CD4-positive, alpha-beta T cell treated with Interleukin-21 for 1 hour (primary cell): ENCODE measurements at places on chromosomes 16 and 17.

DNA sequence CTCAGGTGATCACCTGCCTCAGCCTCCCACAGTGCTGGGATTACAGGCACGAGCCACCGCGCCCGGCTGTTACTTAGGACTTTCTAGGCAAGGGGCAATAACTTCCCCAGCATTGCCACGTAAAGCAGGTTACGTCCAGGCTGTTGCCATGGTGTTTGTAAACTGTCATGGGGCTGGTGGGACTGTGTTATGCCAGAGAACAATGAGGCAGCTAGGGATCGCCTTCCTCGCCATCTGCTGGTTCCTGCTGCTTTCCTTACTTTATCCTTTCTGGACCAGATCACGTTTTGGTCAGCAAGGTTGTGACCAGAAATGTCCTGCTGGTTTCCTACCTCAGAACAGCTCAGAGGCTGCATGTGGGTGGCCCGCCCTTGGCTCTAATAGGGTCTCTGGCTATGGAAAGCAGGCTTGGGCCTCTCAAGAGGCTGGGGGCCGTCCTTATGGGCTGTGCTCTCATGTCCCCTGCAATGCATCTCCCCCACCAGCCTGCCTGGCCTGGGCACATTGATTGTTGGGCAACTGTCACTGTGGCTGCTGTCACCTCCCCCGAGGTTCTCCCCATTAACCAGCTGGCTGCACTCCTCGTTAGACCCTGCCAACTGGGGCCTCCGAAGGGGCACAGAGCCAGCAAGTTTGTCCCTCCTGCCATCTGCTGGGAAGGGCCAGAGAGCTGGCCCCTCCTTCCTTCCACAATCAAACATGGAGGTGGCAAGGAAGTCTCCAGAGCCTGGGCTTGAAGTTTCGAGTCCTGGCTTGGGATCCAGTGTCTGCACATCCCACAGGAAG, 28.2 kb upstream of the ZC3H18 start:
- DNase-seq: no peak

- peak; percentile 5 for DNase-seq
Measured at GRCh38 chr16:71421911-71422310, 19.9 kb downstream of the TLE7 start.

GRCh38 chr17:19652595-19652994, 4.0 kb downstream of the ALDH3A2 start:
- DNase-seq: no peak

GRCh38 chr16:6771956-6772355, 560.7 kb upstream of the RBFOX1 start:
- DNase-seq: no peak

DNA sequence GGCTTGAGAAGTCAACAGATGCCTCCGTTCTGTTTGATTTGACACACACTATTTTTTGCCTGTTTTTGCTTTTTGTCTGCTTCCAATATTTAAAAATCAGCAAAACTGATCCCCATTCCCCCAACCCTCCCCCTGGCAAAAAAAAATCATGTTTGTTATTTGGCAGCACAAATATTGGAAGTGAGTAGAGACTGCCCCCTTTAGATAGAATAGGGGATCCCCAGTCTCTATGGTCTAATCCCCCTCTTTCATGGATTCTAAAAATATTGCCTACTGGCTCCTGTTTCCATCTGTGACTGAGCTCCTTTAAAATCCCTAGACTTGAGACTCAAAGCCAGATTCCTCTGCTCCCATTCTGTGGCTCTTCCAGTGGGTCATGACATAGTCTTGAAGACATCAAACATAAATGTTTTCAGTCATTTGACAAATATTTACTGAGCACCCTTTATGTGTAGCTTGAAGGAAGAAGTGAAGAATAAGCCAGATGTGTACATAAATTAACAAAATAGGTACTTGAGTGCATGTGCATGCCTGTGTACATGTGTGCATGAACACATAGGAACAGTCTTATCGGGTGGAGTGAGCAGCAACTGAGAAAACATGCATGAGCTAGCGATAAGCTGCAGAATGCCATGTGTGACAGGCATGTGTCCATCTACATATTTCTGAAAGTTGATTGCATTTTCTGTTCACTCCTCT, 101.2 kb downstream of the SALL1 start:
- DNase-seq: no peak

- DNase-seq: no peak
Measured at GRCh38 chr17:10748531-10749181, 18.8 kb upstream of the TMEM220 start.

- DNase-seq: no peak
Measured at GRCh38 chr17:14580499-14580898, 279.6 kb downstream of the HS3ST3B1 start.

GRCh38 chr16:67430977-67431774, at the start of gene HSD11B2:
TSS of gene HSD11B2 (plus strand) at chr16:67431121. CDS start at chr16:67431249, 128 bp downstream.
- DNase-seq: peak; percentile 22

- no peak for DNase-seq
Measured at GRCh38 chr17:15087946-15088345, 177.2 kb downstream of the PMP22 start.

DNA sequence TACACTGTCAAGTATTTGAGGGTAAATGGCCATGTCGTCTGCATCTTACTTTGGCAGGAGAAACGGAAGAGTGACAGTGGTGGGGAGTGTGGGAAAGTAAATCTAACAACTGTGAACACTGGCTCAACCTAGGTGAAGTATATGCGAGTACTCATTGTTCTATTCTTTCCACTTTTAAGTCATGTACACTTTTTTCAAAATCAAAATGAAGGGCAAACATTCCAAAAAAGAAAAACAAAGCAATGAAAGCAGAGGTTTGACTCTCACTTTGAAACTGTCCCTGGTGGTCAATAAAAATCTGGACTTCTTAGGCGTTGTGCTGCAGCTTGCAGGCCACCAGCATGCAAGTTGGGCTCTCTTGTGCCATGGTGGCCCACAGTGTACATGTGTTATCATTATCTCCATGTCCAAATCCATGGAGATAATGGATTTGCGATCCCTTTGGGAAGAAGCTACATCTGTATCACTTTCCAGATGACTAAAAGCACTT, 32.7 kb downstream of the STAT5B start:
- DNase-seq: no peak

- DNase-seq: no peak
Measured at GRCh38 chr17:9672266-9672665, 26.9 kb downstream of the USP43 start.

DNA sequence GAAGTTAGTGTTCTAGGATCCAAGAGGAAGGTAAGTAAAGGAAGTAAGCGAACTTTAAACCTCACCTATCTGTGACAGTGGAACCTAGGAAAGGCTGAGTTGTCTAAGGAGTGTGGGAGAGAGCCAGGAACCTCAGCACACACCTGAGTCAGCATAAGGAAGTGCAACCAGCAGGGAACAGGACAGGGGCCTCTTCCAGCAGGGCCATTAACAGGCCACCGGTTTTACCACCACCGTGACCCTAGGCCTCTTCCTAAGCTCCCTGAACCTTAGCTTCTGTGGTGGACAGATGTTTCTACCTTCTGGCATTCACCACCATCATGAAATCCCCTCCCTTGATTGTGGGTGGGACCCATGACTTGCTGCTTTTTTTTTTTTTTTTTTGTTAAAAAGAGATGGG, 26.7 kb upstream of the GPATCH8 start:
- DNase-seq: no peak

GRCh38 chr17:80103449-80104085, 2.2 kb downstream of the GAA start:
- DNase-seq: no peak

DNA sequence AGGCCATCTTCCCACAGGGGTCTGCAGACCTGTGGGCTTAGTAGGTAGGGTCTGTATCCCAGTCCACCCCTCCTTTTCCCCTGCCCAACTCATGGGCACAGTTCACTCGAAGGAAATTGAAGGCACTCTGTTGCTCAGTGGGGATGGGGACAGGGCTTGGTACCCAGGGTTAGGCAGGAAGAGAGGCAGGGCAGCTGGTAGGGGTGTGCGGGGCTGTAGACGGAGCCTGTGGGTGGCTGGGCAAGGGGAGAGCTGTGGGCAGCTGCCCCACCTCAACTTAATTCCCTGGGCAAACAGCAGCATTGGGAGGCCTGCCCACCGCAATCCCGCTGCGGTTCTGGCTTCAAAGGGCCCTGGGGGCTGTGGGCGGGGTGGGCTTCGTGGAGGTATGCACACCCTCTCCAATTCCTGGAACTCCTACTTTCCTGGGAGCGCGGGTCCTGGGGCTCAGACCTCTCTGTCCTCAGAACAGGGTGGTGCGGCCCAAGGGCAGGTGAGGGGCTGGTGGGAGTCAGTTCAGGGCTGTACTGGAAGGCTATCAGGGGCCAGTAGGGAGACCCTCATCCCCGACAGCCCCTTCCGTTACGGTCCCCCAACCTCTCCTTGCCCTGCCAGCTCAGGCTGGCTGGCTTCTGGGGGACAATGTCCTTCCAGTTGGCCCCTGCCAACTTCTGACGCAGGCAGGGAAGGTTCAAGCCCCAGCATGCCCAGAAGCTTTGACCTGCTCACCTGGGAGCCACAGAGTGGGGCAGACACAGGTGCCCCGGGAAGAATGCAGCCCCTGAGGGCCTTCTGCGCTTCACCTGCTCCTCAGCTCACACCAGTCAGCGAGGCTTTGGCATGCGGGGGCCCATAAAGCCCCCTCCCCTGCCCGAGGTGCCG, 9.1 kb downstream of the FOXJ1 start:
- DNase-seq: no peak

GRCh38 chr16:12016291-12016947, 39.9 kb downstream of the SNX29 start:
- DNase-seq: no peak

GRCh38 chr16:50809561-50809960, 67.7 kb downstream of the CYLD start:
- DNase-seq: no peak

DNA sequence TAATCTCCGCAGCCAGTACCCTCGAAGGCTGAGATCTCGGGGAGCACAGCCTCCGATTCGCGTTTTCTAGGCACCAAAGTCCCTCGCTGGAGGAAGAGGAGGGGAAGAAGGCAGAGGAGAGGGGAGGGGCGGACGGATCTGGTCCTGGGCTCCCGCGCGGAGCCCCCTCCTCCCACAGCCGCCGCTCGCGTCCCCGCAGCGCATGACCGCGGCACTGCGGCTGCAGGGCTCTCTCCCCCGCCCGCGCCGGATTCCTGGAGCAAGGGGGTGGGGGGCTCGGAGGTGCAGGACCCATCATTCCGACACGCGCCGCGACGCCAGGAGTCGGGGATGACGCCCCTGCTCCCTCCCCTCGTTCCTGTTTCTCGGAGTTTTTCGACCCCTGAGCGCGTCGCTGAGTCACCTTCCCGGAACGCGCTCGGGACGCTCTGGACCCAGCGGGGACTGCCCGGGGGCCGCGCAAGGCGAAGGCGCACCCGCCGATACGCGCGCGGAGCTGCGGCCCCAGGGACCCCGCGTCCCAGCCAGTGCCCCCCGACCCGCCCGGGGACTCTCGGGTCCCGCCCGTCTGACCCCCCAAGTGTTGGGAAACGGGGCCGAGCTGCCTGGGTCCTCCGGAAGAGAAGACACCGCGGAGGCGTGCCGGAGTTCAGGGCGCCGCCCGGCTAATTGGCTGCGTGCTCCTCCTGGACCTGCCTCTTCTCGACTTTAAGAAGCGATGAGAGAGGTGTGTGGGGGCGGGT, 1.4 kb upstream of the SPHK1 start:
- peak; percentile 63 for DNase-seq

- DNase-seq: peak; percentile 83
Measured at GRCh38 chr16:50681021-50681885, at the start of gene SNX20. TSS of gene SNX20 (minus strand) at chr16:50681312. CDS start at chr16:50677526, 3,786 bp downstream.

- no peak for DNase-seq
Measured at GRCh38 chr17:10931133-10931532, 93.2 kb upstream of the PIRT start.

- no peak for DNase-seq
Measured at GRCh38 chr17:38613525-38613980, 7.8 kb upstream of the SRCIN1 start.

- no peak for DNase-seq
Measured at GRCh38 chr17:73851091-73851490, 206.8 kb upstream of the SDK2 start.

GRCh38 chr17:4896332-4897197, 2.8 kb upstream of the C17orf107 start:
- no peak for DNase-seq

DNA sequence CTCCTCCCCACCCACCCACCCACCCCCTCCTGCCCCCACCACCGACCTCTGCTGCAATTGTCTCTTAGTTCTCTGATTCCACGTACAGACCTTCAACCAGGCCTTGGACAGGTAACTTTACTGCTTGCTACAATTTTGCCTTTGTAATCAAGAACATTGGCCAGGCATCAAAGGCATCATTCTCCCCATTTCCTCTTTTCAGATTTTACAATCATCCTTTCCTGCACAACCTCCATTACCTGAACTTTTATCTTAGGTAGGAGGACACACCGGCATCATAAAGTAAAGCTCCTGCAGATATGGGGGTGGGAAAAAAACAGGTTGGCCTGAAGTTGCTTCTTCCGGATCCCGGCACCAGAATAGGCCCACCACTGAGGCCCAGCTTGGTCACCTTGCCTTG, 25.7 kb upstream of the SUPT4H1 start:
- DNase-seq: no peak

DNA sequence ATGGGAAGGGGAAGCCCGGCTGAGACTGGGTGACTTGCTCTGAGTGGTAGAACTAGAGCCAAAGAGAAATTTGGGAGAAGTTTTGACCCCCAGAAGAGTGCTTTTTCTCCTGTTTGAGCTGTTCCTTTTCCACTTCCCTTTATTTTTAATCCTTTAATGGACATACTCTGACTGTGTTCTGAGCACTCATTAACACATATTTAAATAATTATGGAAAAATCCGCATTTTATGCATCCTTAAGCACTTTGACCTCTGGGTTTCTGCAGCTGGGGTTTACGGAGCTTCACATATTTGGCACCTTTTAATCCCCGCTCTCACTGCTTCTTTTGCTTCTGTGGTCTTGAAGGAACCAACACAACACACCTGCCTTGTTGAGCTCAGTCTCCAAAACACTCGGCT, 114.7 kb downstream of the FOXL1 start:
- DNase-seq: no peak

GRCh38 chr16:19282101-19282500, 3.4 kb upstream of the CLEC19A start:
- DNase-seq: no peak

DNA sequence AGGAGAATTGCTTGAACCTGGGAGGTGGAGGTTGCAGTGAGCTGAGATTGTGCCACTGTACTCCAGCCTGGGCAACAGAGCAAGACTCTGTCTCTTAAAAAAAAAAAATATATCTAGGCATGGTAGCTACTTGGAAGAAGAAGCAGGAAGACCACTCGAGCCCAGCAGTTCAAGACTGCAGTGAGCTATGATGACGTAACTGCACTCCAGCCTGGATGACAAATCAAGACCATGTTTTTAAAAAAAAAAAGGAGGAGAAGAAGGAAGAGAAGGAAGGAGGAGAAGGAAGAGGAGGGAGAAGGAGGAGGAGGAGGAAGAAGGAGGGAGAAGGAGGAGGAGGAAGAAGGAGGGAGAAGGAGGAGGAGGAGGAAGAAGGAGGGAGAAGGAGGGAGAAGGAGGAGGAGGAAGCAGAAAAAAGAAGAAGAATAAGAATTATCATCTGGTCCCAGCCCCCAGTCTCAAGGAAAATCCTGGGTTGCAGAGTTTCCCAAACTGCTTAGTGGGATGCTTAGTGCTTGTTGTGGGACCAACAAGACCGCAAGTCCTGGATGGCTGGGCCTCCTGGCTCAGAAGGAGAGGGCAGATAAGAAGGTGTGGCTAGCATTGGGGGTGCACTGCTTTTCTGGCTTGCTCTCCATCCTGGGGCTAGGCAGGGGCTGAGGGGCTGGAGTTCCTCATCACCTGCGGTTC, 3.7 kb upstream of the DRC7 start:
- no peak for DNase-seq
